H1 (cell line): ENCODE measurements at places on chromosomes 13 and 19. TPM values are rescaled to one million over a fixed set of nuclear protein-coding genes. Genes with fewer than 3 reads are reported as not detected.
A peak's percentile ranks its signal among the peaks of the same experiment; 100 is the strongest.

- no peak for DNase-seq
Observed at GRCh38 chr13:112947796-112948195, 21.2 kb upstream of the MCF2L start.

- DNase-seq: no peak
Observed at GRCh38 chr19:48955308-48955958, 758 bp downstream of the BAX start.

DNA sequence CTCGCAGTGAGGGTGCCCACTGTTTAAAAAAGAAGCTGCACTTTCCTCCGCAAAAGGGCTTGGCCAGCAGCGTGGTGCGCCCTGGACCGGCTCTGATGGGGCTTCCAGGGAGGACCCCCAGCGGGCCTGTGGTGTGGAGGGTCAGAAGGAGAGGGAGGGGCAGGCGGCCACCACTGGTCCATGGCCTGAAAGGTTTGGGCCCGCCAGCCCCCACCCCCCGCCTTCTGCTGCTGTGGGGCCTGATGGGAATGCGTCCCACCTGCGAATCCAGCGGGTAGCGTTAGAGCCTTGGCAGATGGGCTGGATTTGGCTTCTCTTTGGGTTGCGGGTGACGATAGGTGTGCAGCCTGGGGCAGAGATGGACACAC is 34.7 kb downstream of the TMEM255B start:
- DNase-seq: no peak

GRCh38 chr13:30321256-30321655 is 13.9 kb upstream of the KATNAL1 start:
- no peak for DNase-seq

DNA sequence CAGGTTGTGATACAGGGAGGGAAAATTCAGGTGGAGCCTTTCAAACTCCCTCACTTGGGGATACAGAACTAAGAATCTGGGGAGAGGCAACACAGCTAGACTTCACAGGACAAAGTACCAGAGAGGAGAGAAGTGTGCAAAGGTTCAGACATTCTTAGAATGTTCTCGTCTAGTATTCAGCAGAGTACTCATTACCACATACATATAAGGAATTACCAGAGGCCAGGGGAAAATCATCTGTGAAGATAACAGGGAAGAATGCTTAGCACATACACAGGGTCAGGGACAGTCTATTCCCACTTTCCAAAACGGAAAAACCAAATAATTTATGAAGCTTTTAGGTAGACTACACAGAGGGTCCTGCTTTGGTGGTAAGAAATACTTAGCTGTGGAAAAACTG is 58.1 kb downstream of the TRPC4 start:
- DNase-seq: no peak

DNA sequence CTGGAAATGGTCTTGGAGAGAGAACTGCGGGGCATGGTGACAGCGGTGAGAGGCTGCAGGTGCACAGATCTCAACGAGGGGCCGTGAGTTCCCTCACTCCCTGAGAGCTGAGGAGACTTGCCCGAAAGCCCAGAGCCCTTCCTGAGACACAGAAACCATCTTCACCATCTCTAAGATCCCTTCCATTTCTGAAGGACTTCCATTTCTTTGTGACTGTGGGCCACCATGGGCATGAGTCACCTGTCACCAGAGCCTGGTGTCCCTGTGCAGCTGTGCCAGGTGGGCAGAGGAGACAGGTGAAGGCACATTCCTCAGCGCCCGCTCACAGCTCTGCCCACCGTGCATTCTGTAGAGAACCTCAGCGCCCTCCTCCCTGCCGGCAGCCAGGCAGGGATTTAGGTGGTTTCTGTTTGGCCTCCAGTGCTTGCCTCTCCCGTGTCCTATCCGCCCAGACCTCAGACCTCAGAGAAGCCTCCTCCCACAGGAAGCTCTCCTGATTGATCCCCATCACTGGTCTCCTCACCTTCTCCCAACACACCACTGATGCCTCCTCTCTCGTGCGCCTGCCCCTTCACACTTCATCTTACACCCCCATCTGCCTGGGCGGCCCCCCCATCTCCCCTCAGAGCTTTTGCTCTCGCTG is 24.2 kb downstream of the SH3GL1 start:
- DNase-seq: no peak

- DNase-seq: no peak
Observed at GRCh38 chr13:27263438-27263837, 7.2 kb upstream of the RASL11A start.

GRCh38 chr19:1566392-1567115 is 1.6 kb downstream of the MEX3D start:
- DNase-seq: peak; percentile 80

DNA sequence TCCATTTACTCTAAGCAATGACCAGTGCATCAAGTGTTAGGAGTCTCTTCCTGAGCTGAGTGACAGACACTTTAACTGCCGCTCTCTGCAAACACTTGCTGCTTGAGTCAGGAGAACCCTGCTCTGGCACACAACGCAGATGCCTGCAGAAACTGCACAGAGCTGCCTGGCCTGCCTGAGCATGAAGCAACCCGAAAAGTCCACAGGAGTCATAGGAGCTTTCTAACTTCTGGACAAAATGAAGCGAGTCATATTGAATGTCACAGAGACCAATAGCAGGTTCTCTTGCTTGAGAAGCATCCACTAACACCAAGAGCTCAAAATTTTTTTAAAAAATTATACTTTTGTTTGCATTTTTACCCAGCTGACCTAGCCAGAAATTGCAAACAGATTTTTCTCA is 232.4 kb downstream of the LHFPL6 start:
- DNase-seq: no peak

DNA sequence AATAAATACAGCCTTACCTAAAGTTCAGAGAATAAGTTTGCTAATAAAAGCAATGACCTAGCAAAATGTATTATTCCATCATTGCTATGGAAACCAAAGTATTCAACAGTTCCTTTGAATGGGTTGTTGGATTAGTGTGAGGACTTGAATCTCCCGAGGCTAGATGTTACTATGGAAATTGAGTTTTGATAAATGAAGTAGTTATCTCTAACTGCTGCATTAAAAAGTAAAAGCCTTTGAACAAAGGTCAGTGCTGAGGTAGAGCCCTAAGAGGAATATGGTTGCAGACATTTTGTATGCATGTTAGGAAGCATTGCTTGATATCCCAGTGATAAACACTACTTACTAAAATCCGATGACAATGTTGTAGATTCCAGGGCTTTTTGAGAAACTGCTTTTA is 6.2 kb downstream of the KLF5 start:
- no peak for DNase-seq

DNA sequence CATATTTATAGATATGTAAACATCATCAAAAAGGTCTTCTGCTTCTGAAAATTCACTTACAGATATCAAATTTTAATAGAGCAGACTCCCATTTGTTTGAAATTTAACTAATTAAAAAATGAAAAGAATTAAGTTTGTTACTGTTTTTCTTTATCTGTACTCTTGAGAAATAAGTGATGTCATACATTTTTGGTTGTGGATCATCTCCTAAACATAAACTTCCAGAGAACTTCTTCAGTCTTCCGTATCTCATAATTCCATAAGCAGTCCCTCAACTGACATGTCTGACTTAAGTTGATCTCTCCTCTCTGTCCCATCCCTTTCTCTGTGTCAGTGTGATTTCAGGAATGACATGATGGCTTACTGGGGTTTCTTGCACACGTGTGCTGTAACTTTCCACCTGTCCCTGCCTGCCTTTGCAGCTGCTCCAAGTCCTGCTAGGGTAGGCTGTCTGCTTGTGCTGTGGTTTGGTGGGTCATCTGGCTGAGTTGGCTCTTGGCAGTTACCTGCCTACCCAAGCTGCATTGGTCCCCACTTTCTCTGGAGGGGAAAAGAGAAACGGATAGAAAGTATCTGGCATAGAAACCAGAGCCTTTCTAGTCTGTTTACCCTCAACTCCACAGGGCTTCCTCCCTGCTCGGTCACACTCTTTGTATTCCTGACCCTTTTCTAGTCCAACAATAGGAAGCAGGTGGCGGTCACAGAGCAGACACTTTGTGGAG is 127.1 kb downstream of the GGACT start:
- no peak for DNase-seq

- DNase-seq: no peak
Observed at GRCh38 chr13:50392977-50393376, 377.7 kb downstream of the KCNRG start.

The RGL3 gene
- total RNA-seq: 40.9 and 47.8 TPM in 2 replicates

The PROZ gene
- total RNA-seq: not detected in 2 replicates
